H1 (cell line): ENCODE measurements at places on chromosomes 2 and 18. TPM values are rescaled to one million over a fixed set of nuclear protein-coding genes. Genes with fewer than 3 reads are reported as not detected.

DNA sequence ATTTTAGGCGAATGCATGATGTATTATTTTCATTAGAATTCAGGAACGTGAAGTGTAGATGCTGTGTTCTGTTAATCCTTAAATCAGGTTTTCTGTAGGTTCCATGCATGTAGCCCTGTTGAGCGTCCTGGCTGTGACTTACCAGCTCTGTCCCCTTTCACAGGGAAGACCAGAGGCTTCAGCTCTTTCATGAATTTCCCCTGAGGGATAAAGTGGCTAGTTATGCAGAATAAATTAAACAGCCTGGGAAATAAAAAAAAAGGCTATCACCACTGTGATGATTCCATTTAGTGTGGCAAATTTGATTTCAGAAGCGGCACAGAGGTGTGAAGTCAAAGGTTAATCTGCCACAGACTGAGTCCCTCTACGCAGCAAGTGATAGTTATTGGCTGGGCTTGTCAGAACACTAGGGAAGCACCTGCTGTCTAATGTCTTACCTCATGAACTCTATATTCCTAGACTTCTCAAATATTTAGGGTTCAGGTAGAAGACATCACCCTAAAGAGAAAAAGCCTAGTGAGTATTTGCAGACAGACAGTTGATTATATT lies 61.6 kb upstream of the LINC00305 start:
- no peaks in the 10 kb centered on the region; the same call in 1 of the 2 replicates for H3K4me1 ChIP-seq
- H3K27ac ChIP-seq = no peak overlapping the region
- H3K27me3 ChIP-seq = no peaks in the 10 kb centered on the region
- no peaks in the 10 kb centered on the region for H3K36me3 ChIP-seq

The PDCD1 gene
- 0.48 and 0.73 TPM in 2 replicates for total RNA-seq

DNA sequence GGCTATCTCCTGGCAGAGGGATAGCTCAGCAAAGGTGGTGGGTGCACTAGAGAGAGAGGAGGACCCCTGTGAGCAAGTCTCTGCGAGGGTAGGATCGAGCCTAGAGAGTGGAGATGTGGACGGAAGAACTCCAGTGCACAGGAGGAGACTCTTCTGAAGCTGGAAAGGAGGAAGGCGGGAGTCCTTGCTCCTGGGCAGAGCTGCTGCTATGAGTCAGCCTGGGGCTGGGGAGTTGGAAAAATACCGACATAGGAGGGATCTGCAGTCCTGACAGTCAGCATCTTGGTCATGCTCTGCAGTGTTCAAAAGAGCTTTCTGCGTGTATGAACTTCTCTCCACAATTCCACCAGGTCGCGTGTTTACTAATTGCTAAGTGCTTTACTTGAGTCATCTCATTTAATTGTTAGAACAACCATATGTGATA lies 233.8 kb downstream of the LDLRAD4 start:
- H3K27me3 ChIP-seq = peaks cover 5% of the 10 kb centered on the region; the same call in 1 of the 2 replicates
- H3K36me3 ChIP-seq = no peaks in the 10 kb centered on the region
- DNase-seq = no peak

GRCh38 chr2:63035169-63035568 lies 15.5 kb upstream of the OTX1 start:
- H3K4me1 ChIP-seq = no peaks in the 10 kb centered on the region
- H3K27me3 ChIP-seq = no peaks in the 10 kb centered on the region
- H3K27ac ChIP-seq = no peak overlapping the region
- DNase-seq = no peak
- no peaks in the 10 kb centered on the region for H3K36me3 ChIP-seq
- no peak overlapping the region for H3K4me3 ChIP-seq

The TRIP12 gene
- total RNA-seq = 155 and 174 TPM in 2 replicates

DNA sequence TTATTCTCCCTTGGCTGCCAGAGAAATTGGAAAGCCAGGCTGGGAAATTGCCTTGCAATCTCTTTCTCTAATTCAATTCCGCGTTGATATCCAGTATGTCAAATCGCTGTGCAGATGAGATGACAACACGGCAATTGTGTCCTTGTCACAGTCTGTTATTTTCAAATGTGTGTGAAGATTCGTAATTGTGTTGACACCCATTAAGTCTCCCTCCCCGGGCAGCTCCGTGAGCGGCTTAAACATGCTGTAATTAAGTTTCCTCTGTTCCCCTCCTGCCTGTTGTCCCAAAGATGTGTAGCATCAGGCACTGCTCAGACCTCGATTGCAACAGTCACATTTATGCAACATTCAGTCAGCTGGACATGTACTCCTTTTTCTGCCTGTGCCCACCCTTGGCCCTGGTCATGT lies 209.5 kb downstream of the LPIN1 start:
- no peak overlapping the region for H3K4me3 ChIP-seq
- no peaks in the 10 kb centered on the region for H3K27me3 ChIP-seq
- no peak for DNase-seq
- H3K27ac ChIP-seq = no peak overlapping the region

The CTAGE1 gene
- not detected in 2 replicates for total RNA-seq

GRCh38 chr2:215635788-215636139 lies 199.9 kb upstream of the FN1 start:
- no peak overlapping the region for H3K27ac ChIP-seq
- no peaks in the 10 kb centered on the region for H3K4me1 ChIP-seq
- H3K4me3 ChIP-seq = no peak overlapping the region
- DNase-seq = no peak

GRCh38 chr2:129885735-129886134 lies 93.7 kb upstream of the RAB6C start:
- no peak for DNase-seq
- H3K36me3 ChIP-seq = no peaks in the 10 kb centered on the region
- no peaks in the 10 kb centered on the region for H3K27me3 ChIP-seq
- H3K4me1 ChIP-seq = peaks cover 4% of the 10 kb centered on the region
- H3K27ac ChIP-seq = no peak overlapping the region
- no peak overlapping the region for H3K4me3 ChIP-seq

DNA sequence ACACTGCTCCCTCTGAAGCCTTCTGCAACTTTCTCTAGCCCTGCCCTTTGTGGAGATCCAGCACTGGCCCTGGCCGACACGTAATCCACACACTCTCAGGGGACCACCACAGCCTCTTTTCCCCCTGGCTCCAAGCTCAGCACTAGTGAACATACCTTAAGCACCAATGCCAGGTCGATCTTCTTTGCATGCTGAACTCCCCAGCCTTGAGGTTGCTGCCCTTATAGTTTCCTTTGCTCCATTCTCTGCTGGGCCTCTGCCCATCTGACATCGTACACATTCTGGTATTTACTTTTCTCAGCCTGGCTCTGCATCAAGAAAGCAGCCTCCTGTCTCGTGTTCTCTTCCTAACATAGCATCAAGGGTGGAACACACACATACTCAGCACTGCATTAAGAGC lies 361.5 kb downstream of the LPIN1 start:
- H3K4me3 ChIP-seq = no peak overlapping the region
- DNase-seq = no peak
- no peak overlapping the region for H3K27ac ChIP-seq
- no peaks in the 10 kb centered on the region; the same call in 1 of the 2 replicates for H3K4me1 ChIP-seq
- no peaks in the 10 kb centered on the region for H3K36me3 ChIP-seq

The C2orf80 gene
- total RNA-seq = 1.1 and 1.3 TPM in 2 replicates

The AP1S3 gene
- total RNA-seq = 19.7 and 20.2 TPM in 2 replicates

DNA sequence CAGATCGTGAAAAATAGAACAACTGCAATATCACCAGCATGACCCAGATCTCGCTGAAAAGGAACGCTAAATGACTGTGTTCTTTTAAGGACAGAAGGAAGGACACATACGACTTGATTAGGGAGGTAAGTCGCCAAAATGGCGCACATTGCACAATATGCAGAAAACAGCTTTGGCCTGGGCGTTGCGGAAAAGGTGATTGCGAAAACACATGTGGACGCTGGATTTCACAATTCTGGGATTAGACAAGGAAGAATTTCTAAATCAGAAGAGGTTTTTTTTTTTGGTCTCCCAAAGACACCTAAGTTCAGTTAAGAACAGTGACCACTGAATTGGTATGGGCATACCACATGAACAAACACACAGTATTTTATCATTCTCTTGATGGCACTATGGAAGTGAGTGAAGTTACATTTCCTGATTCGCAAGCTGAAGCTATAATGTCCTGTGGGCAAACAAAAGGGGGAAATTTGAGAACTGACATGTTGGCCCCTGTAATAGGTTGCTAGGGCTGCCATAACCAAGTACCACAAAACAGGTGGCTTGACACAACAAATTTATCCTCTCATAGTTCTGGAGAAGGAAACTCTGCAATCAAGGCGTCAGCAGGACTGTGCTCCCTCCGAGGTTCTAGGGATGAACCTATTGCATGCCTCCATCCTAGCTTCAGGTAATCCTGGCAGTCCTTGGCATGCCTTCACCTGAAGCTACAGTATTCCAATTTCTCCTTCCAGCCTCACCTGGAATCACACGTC lies 25.8 kb upstream of the ERICH2 start:
- no peak overlapping the region for H3K4me3 ChIP-seq
- H3K36me3 ChIP-seq = no peaks in the 10 kb centered on the region
- no peaks in the 10 kb centered on the region for H3K27me3 ChIP-seq
- H3K4me1 ChIP-seq = no peaks in the 10 kb centered on the region
- no peak overlapping the region for H3K27ac ChIP-seq

The HOXD10 gene
- total RNA-seq = not detected in 2 replicates

GRCh38 chr2:136424112-136424511 lies 306.2 kb upstream of the CXCR4 start:
- no peak overlapping the region for H3K27ac ChIP-seq
- H3K27me3 ChIP-seq = peaks cover 15% of the 10 kb centered on the region
- DNase-seq = no peak
- no peaks in the 10 kb centered on the region for H3K4me1 ChIP-seq
- H3K36me3 ChIP-seq = no peaks in the 10 kb centered on the region
